ENCODE measurements at places on chromosomes 4 and X.

- no peak for DNase-seq
These were observed 69.0 kb downstream of the KLHL13 start for GRCh38 chrX:118047446-118048186.

GRCh38 chr4:138758876-138759553 lies 256.6 kb upstream of the NOCT start:
- no peak for DNase-seq

- DNase-seq, result no peak
These were observed 141.3 kb upstream of the SH3RF1 start for GRCh38 chr4:169412046-169412445.

- no peak for DNase-seq
These were observed at the start of gene UGT2B11 for GRCh38 chr4:69214716-69215115. Gene UGT2B11 (minus strand): TSS chr4:69214748. CDS start chr4:69214722, 26 bp downstream.

GRCh38 chr4:108219998-108220397 lies 51.3 kb upstream of the LEF1 start:
- no peak for DNase-seq

DNA sequence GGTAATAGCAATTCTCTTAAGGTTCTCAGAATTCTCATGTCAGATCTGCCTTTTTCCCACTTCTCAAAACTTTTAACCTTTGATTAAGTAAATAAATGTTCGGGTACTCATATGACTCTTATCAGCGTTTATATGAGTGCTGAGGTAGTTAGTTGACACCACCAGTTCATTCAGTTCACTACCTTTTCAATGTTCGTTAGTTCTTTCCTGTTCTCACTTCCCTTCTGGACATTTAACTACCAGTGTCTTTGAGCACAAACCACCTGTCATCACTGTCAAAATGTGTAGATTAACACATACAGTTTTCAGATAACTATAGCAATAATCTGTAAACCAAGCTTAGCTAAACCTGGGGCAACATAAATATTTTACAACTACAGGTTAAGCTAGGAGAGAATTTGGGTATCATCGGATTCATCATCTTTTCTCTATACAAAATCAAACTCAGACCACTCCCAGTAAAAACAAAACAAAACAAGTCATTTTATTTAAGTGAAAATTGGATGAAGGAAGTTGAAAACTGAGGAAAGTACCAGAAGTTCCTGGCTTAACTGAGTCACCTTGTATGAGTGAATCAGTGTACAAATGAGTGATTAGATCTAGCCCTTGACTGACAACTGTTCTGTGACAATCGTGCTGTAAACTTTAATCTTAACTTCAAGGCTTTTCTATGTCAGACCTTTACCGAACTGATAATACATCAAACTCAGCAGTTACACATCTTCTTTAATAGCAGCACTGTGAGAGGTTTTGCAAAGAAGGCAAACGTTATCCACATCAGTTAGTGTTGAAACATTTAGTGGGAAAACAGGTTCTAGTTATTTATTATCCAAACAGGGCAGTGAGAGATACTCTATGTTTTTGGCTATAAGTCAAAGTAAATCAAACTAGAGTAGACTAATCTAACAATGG lies 41.9 kb downstream of the ARHGEF38 start:
- no peak for DNase-seq

DNA sequence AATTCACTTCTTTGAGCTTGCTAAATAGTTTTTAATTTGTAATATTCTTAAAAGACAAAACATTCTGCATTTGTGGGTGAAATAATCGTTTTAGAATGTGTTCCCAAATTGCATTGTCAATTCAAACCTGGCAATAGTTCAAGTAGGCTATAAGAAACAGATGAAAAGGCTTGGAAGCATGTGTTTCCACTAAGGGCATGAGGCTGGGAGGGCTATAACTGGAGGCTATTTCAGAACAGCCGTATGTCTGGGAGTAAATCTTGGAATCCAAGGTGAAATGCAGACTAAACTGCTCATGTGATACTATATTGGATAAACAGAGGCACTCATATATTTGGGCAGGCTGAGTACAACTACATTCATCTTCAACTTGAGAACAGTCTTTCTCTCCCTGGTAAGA lies 117.4 kb upstream of the GRPR start:
- no peak for DNase-seq

- no peak for DNase-seq
These were observed 30.7 kb downstream of the SYAP1 start for GRCh38 chrX:16750136-16750535.

DNA sequence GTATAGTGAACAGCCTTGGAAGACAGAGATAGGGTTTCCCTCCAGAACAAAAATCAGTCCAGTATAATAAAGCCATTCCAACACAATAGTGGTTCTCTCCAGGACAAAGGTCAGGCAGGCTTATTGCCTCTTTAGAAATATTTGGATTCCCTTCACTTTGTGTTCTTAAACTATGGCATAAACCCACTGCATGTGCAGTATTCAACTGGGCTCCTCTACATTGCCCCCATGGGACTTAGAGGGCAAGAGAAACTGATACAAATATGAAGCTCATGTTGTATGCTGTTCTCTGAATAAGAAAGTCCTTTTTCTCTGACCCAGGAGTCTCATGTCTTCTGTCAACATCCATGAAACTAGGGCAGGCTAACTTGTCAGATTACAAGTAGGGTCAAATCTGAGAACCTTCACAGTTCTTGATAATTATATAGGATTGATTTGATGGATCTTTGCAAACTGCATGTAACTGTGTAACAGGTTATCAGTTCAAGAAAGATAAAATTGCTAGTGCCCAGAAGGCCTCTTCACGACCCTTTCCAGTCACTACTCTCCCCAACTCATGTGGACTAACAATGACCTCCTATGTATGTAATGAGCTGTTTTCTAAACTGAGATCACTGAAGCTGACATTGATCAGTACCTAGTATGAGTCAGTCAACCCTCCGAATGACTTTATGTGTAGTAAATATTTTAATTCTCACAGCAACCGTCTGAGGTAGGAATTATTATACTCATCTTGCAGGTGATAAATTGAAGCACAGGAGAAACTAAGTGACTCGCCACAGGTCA lies 31.9 kb upstream of the FAM9C start:
- DNase-seq, result no peak
